Activated B cell treated with CpG ODN at 0.5 μM for 24 hours (primary cell): ENCODE measurements at places on chromosomes 13 and 19.

- H3K27ac ChIP-seq: no peak overlapping the region
- no peak overlapping the region for H3K4me3 ChIP-seq
- no peak for DNase-seq
- no peaks in the 10 kb centered on the region for H3K36me3 ChIP-seq
- H3K27me3 ChIP-seq: no peaks in the 10 kb centered on the region
Measured at GRCh38 chr13:70585109-70585508, 476.9 kb upstream of the KLHL1 start.

GRCh38 chr19:17090583-17090982, 15.0 kb downstream of the MYO9B start:
- H3K27ac ChIP-seq: peak overlapping the region; percentile 85
- H3K27me3 ChIP-seq: no peaks in the 10 kb centered on the region
- H3K4me1 ChIP-seq: peaks cover 59% of the 10 kb centered on the region
- H3K4me3 ChIP-seq: peak overlapping the region; percentile 29
- H3K36me3 ChIP-seq: peaks cover 37% of the 10 kb centered on the region

- H3K27me3 ChIP-seq: peaks cover 20% of the 10 kb centered on the region
- DNase-seq: no peak
- no peak overlapping the region for H3K4me3 ChIP-seq
- no peak overlapping the region for H3K27ac ChIP-seq
- H3K4me1 ChIP-seq: no peaks in the 10 kb centered on the region
- no peaks in the 10 kb centered on the region for H3K36me3 ChIP-seq
Measured at GRCh38 chr13:25380741-25381324, 9.1 kb downstream of the ATP8A2 start.

DNA sequence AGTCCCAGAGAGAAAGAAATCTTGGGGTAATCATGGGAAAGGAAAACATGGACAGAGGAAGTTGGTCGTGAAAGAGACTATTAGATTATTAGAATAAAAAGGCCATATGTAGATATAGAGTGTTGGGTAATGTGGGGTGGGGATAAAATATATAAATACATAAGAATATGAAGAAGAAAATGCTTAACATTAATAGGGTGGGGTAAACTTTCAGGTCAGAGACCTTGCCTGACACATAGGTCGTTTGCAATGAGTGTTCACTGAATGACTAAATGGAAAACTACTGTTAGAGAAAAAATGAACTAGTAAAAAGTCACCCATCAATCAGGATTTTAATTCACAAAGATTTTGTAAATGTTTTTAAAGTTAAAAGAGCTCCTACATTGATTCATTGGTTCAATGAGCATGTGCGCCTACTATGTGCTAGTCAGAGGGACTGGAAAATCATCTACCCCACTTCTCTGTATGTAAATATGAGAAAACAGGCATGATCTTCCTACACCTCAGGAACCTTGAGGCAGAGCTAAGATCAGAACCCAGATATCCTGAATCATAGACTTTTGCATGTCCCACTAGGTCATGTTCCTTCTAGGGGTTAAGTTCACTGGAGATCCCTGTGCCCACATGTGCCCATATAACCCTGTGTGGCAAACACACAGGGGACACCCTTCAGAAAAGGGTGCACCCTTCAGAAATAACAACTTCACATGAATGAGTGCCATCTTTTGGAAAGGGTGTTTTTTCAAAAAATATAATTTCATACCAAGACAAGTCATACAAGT, 24.6 kb upstream of the KLF12 start:
- H3K4me3 ChIP-seq: no peak overlapping the region
- H3K4me1 ChIP-seq: no peaks in the 10 kb centered on the region
- no peaks in the 10 kb centered on the region for H3K36me3 ChIP-seq
- H3K27me3 ChIP-seq: no peaks in the 10 kb centered on the region
- no peak overlapping the region for H3K27ac ChIP-seq

- no peaks in the 10 kb centered on the region for H3K36me3 ChIP-seq
- H3K4me3 ChIP-seq: no peak overlapping the region
- no peaks in the 10 kb centered on the region for H3K27me3 ChIP-seq
- H3K4me1 ChIP-seq: no peaks in the 10 kb centered on the region
Measured at GRCh38 chr13:59623206-59623915, 540.4 kb downstream of the DIAPH3 start.

DNA sequence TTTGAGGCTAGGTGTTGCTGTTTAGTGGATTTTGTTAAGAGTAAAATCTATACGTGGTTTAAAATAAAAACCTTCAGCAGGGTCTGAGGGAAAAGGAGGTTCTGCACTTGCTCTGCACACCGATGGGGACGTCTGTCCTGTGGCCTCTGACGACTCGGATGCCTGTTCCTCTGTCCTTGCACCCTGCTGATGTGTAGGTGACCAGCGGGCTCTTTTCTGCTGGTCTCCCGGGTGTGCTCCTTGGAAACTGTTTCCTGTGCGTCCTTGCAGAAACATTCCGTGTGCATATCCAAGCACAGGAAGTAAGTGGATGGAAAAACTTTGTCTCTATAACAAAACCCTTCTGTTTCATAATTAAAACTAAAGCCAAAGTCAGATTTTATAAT, 3.8 kb downstream of the ATP4B start:
- no peak for DNase-seq
- no peaks in the 10 kb centered on the region for H3K27me3 ChIP-seq
- no peak overlapping the region for H3K4me3 ChIP-seq
- no peaks in the 10 kb centered on the region for H3K4me1 ChIP-seq
- H3K27ac ChIP-seq: no peak overlapping the region

GRCh38 chr13:74090869-74091605, 43.2 kb downstream of the KLF12 start:
- peaks cover 8% of the 10 kb centered on the region for H3K36me3 ChIP-seq
- no peak for DNase-seq
- peaks cover 58% of the 10 kb centered on the region for H3K4me1 ChIP-seq
- H3K4me3 ChIP-seq: no peak overlapping the region
- no peaks in the 10 kb centered on the region for H3K27me3 ChIP-seq

GRCh38 chr13:35978607-35979316, 152.4 kb downstream of the DCLK1 start:
- H3K4me3 ChIP-seq: no peak overlapping the region
- H3K27me3 ChIP-seq: no peaks in the 10 kb centered on the region
- DNase-seq: no peak
- H3K36me3 ChIP-seq: no peaks in the 10 kb centered on the region
- no peak overlapping the region for H3K27ac ChIP-seq
- H3K4me1 ChIP-seq: no peaks in the 10 kb centered on the region

GRCh38 chr13:41985788-41986508, 25.0 kb upstream of the VWA8 start:
- H3K36me3 ChIP-seq: no peaks in the 10 kb centered on the region
- no peak overlapping the region for H3K4me3 ChIP-seq
- H3K27ac ChIP-seq: no peak overlapping the region
- DNase-seq: no peak

- no peak overlapping the region for H3K27ac ChIP-seq
- DNase-seq: no peak
- H3K4me3 ChIP-seq: no peak overlapping the region
- no peaks in the 10 kb centered on the region for H3K36me3 ChIP-seq
- peaks cover 43% of the 10 kb centered on the region for H3K27me3 ChIP-seq
Measured at GRCh38 chr19:40932008-40932959, 50.3 kb upstream of the CYP2A7 start.

DNA sequence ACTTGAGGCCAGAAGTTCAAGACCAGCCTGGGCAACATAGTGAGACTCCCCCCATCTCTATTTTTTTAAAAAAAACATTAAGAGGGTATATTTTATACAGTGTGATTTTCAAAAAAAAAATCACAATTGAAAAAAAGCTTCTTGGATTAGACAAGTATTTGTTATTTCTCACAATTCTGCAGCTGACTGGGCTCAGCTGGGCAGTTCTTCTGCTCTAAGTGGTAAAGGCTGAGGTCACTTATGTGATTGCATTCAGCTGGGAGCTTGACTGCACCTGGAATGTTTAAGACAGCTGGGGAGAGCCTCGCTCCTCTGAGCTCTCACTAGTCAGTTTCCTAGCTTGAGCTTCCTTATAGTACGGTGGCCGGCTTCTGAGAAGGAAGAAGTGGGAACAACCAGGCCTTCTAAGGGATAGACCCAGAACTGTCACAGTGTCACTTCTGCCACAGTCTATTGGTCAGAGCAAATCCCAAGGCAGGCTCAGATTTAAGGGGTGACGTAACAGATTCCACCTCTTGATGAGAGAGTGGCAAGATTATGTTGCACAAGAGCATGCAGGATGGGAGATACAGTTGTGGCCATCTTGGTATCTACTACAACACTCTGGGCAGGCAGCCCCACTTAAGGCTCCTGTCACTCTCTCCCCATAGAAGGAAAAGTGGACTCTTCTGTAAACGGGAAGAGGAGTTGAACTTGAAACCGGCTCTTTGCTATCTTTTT, 19.7 kb upstream of the IRGC start:
- H3K4me3 ChIP-seq: no peak overlapping the region
- peaks cover 20% of the 10 kb centered on the region for H3K4me1 ChIP-seq
- H3K27ac ChIP-seq: no peak overlapping the region
- DNase-seq: no peak
- no peaks in the 10 kb centered on the region for H3K36me3 ChIP-seq

DNA sequence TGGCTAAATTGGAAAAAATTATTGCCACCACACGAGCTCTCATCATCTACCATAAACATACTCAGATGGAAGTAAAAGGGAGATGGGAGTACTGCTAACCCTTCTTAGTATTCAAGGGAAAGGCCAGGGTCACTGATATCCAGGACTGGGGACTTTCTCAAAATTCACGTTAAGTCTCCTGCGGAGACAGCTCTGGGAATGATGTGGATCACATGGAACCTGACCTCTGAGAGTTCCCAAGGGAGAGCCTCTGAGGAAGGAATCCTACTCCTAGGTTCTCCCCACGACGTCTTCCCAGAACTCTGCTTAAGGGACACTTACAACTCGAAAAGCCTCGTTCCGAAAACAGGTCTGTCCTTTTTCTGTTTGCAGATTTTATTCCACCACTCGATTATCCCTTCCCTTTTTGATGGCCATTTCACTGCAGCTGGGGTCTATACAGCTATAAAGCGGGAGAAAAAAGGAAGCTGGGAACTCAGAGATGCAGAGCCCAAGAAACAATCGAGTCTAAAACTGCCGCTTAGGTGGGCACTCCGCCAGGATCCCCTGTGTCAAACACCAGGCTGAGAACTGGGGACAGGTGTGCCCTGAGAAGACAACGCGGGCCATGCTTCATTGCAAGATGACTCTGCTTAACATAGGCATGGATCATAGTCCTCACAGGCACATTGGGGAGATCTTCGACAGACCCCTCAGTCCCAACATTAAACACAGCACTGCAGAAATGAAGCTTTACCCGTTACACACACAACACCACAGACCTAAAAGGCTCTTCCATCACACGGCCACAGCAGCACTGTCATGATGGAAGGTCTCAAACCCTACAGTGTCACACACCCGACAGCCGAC, 823 bp upstream of the ZNF567 start:
- H3K27me3 ChIP-seq: no peaks in the 10 kb centered on the region
- peak overlapping the region; percentile 89 for H3K27ac ChIP-seq
- DNase-seq: no peak
- peak overlapping the region; percentile 98 for H3K4me3 ChIP-seq
- peaks cover 54% of the 10 kb centered on the region for H3K36me3 ChIP-seq

- peaks cover 10% of the 10 kb centered on the region for H3K4me1 ChIP-seq
- peak; percentile 75 for DNase-seq
- H3K27ac ChIP-seq: peak overlapping the region; percentile 94
- H3K27me3 ChIP-seq: no peaks in the 10 kb centered on the region
- peaks cover 29% of the 10 kb centered on the region for H3K36me3 ChIP-seq
Measured at GRCh38 chr19:36973021-36973843, 57.1 kb downstream of the ZNF568 start.

GRCh38 chr19:49946415-49946814, 14.6 kb downstream of the SIGLEC11 start:
- no peak overlapping the region for H3K4me3 ChIP-seq
- DNase-seq: no peak
- H3K36me3 ChIP-seq: no peaks in the 10 kb centered on the region
- no peak overlapping the region for H3K27ac ChIP-seq
- H3K27me3 ChIP-seq: peaks cover 21% of the 10 kb centered on the region
- H3K4me1 ChIP-seq: peaks cover 11% of the 10 kb centered on the region

DNA sequence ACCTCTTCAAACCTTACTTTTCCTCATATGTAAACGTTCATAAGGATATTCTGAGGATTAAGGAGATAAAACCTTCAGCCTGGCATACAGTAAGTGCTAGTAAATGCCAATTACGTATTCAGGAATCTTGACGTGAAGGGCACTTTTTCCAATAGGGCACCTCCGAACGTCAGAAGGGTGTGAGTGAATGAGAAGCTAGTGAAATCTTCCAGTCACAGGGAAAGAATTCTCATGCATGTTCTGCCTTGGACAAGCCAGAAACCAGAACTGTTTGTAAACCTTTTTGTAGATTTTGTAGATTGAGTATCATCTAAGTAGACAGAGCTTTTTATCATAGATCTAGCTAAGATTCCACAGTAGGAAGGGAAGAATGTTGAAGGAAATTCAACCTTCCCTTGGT, 16.5 kb downstream of the DGKH start:
- H3K4me1 ChIP-seq: no peaks in the 10 kb centered on the region
- no peaks in the 10 kb centered on the region for H3K27me3 ChIP-seq
- no peaks in the 10 kb centered on the region for H3K36me3 ChIP-seq
- H3K27ac ChIP-seq: no peak overlapping the region
- DNase-seq: no peak
- no peak overlapping the region for H3K4me3 ChIP-seq

DNA sequence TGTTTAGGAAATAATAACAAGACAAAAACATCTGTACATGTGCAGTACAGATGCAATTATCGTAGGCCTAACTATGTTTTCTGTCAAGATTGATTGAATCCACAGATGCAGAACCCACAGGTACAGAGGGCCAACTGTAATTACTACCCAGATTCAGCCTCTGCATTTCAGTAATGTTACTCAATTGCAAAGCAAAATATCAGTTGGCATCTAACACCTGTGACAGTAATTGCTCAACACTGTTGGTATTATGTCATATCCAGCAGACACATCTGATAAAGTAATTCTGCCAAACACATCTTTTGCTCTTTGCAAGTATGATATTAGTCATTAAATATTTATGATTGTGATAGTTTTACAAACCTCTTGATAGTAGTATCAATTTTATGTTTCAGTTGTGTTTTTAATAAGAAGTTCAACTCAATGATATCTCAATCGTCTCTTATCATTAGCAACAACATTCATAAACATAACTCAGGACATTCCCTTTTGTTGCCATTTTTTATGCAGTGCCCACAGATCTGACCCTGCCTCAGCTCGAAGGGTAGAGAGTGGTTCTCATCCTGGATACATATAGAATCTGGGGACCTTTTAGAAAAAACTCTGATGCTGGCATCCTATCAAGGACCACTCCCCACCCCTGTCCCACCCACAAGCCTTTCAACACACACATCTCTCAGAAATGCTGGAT, 104.7 kb downstream of the MYCBP2 start:
- H3K36me3 ChIP-seq: peaks cover 53% of the 10 kb centered on the region
- H3K27me3 ChIP-seq: no peaks in the 10 kb centered on the region
- DNase-seq: no peak
- no peak overlapping the region for H3K4me3 ChIP-seq

DNA sequence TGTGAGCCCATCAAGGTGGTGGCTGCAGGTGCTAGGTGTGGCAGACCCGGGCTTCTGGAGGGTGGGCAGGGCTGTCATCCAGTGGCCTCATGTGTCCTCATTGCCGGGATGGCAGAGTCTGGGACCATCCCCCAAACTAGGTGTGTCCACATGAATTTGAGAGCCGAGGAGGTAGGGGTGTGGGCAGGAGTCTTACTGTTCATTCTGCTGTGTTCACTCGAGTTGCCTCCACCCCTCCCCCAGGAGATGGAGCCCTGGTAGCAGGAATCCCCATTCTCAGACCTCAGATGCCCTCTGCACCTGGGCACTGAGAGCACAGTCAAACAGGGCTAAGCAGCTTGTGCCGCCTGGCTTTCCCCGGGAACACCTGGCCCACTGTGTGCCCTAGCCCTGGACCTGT, 22.4 kb downstream of the NAXD start:
- no peaks in the 10 kb centered on the region for H3K27me3 ChIP-seq
- peak overlapping the region; percentile 24 for H3K27ac ChIP-seq
- H3K4me1 ChIP-seq: peaks cover 1% of the 10 kb centered on the region
- peaks cover 82% of the 10 kb centered on the region for H3K36me3 ChIP-seq
